GM10248 (cell line): ENCODE measurements at places on chromosomes 13 and 19.
A peak's percentile ranks its signal among the peaks of the same experiment; 100 is the strongest.

DNA sequence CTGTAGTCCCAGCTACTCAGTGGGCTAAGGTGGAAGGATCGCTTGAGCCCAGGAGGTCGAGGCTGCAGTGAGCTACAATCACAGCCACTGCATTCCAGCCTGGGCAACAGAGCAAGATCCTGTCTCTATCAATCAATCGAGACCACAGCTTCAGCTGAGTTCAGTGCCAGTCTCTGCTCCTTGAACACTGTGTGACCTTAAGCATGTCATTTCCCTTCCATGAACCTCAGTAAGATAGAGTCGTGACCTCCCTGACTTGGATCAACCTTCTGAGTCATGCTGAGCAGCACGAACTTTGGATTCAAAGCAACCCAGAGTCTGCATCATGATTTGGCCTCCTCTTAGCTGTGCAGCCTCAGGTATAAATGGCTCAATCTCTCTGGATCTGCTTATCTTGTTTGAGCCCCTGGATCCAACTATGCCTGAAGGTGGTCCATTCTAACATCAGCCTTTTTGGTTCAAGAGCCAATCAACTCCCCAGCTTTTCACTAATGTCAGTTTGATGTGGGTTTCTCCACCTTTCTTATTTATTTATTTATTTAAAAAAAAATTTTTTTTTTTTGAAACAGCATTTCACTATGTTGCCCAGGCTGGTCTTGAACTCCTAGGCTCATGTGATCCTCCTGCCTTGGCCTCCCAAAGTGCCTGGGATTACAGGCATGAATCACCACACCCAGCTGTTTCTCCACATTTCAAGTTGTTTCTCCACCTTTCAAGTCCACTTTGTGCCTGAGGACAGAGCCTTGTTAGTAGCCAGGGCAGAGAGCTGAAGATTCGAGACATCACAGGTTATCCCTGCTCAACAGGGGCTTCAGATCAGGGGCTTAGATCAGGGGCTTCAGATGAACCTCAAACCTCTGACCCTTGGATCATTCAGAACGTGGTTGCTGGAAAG, 26.4 kb downstream of the PTPRS start:
- DNase-seq = no peak

- DNase-seq = no peak
These were observed 848.5 kb downstream of the PCDH17 start for GRCh38 chr13:58480061-58480460.

DNA sequence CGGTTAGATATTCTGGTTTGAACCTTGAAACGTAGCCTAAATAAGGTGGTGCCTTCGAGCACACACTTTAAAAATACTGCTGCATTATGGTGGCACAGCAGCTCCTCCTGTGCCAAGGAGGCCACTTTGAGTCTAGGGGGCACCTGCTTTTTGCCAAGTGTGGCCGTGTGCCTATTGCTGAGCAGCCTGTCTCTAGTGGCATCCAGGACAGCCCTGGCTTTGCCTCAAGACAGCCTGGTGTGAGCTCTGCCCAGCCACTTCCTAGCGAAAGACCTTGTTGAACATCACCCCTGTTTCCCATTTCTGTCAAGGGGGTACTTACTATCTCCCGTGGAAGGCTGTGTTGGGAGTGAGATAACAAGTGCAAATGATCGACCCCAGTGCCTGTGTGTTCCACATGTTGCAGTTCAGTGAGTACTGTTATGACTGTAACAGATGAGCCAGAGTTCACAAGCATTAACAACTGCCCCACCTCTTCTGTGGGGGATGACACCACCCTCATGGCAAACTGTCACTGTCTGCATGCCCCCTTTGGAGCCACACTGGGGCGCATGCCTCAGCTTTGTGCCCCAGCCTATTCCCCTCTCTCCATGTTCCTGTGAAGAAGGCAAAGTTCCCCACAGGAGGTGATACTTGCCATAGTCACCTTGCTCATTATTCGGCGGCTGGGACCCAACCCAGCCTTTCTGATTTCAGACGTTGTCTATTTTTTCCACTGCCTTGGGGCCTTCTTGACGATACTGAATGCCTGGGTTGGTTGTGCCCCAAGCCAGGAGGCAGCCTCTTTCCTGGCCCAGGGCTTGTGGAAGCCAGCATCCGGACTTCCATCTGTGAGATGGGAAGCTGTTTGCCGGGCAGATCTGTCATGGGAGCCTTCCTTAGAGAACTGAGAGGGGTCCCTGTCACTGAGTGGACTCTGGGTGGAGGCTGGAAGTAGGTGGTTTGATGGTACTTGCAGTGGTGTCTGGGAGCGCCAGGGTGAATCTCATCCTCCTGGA, 5.4 kb downstream of the GATAD2A start:
- DNase-seq = peak; percentile 55

- no peak for DNase-seq
These were observed 26.2 kb downstream of the ELF1 start for GRCh38 chr13:40992678-40993518.

GRCh38 chr13:43237616-43238015, 214.2 kb downstream of the DNAJC15 start:
- DNase-seq = no peak

DNA sequence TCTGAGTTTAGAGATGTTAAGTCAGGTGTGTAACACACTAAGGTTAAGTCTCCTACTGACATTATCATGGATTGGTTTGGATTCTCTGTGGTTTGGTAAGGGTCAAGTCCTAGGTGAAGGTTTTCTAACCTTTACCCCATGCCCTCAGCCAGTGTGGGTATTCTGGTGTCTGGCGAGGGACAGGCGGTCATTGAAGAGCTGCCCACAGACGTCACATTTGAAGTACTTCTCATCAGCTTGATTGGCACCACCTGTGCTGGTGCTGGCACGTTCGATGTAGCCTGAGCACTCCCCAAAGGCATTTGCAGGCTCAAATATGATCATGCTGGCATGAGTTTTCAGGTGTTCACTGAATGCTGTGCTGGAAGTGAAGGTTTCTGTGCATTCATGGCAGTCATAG, 27.0 kb downstream of the PEG3 start:
- DNase-seq = no peak

GRCh38 chr19:16661480-16662034, 618 bp downstream of the TMEM38A start:
- DNase-seq = peak; percentile 57
